Stimulated activated CD4-positive, alpha-beta T cell treated with anti-CD3 and anti-CD28 coated beads, Interleukin-4, amount 100 ng/mL, for 24 hours (primary cell): ENCODE measurements at places on chromosomes 3 and 15.

- DNase-seq: no peak
Observed at GRCh38 chr3:141431411-141432378, 55.1 kb upstream of the RASA2 start.

DNA sequence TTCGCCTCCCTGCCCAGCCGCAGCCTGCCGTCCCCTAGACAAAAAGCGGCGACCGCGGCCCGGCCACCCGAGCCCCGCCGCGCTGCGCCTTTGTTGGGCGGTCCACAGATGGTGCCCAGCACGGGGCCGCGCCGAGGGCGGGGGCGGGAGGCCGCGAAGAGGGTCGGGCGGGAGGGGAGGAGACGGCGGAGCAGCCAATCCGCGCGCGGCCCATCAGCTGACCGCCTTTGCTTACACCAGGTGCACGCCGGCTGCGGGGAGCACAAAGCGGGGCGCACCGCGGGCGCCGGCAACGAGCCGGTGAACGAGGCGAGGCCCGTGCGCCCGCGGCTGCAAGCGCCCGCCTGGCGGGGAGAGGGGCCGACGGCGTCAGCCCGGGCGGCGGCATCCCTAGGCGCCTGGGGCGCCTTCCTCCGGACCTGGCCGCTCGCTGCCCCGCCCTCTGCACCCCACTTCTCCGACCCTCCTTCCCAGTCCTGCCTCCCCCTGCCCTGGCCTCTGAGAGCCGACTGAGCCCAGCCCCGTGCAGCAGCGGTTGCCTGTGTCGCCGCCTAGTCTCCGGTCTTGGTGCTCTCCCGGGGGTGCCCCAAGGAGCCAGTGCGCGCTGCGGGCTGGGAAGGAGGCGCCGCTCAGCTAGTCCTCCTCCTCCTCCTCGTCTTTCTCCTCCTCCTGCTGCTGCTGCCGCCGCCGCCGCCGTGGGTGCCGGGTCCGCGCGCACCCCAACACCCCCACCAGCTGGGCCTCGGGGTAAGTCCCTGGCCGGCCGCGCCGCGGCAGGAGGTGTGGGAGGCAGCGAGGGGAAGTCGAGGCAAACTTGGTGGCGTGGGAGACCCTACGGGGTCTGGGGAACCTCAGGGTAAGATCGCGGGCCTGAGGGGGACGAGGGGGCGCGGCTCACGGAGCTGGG, at the start of gene LRRN1:
Gene LRRN1, plus strand, starts transcription at position 259 of the 907 bp plus-strand sequence. CDS start 45,211 bp downstream, outside the sequence.
- DNase-seq: peak; percentile 10

GRCh38 chr15:43771816-43772215, 5.0 kb downstream of the ELL3 start:
- no peak for DNase-seq

DNA sequence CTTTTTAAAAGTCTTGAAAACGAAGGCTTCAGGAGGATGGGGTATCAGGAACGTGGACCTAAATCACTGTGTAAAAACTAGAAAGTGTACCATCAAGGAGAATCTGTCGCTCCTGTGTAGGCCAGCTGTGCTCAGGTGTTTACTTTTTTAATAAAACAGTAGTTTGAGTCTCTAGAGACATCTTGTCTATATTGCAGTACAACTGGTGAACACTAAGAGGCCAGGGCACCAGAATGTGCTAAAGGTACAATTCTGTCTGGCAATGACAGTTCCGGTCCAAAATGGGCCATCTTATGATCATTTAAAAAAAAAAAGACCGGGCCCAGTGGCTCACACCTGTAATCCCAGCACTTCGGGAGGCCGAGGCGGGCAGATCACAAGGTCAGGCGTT, 61.8 kb upstream of the MCF2L2 start:
- no peak for DNase-seq

DNA sequence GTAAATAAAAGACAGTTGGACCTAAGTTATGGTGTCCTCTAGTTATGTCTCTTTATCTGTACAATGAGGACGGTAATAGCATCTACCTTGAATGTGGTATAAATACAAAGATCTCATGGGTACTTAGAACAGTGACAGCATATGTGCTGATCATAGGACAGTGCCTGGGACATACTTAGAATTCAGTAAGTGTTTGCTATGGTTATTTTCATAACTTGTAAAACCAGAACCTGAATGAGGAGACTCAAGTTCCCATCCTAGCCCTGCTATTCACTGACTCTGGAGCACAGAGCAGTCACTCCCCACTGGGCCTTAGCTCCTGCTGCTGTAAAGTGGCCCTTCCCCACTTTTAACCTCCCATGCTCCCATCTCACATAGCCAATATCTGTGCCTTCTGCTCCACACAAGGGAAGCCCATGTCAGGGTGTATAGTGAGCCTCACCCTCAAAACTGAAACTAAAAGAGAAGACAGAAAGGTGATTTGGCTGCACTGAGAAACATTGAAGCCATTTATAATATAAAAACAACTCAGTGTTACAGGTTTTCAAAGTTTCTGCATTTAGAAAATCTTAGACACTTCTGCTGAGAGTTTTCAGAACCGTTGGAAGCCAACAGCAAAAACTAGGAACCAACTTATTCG, 225.4 kb upstream of the UBE2E2 start:
- DNase-seq: no peak

- no peak for DNase-seq
Observed at GRCh38 chr3:69930564-69930963, 69.0 kb upstream of the SAMMSON start.

GRCh38 chr3:64958199-64958843, 270.5 kb upstream of the ADAMTS9 start:
- no peak for DNase-seq

GRCh38 chr3:129599607-129600006, 6.9 kb downstream of the PLXND1 start:
- DNase-seq: no peak

DNA sequence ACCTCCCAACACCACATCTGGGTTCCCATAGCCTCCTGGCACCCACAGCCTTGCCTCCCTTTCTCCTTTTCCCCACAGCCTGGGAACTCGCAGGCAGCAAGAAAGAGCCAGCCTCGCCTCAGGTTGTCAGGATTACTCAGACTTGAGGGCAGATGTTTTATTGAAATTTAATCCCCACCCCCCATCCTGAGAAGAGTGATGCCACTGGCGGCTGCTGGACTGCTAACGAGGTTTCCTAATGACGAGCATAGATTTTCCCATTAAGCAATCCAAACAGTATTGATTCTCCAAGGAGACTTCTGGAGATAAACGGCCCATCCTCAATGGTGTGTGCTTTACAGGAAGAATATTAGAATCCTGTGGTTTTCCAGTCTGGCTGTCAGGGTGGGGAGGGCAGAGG, 13.7 kb downstream of the SHF start:
- DNase-seq: no peak

GRCh38 chr3:148759430-148759829, 61.7 kb downstream of the AGTR1 start:
- no peak for DNase-seq

DNA sequence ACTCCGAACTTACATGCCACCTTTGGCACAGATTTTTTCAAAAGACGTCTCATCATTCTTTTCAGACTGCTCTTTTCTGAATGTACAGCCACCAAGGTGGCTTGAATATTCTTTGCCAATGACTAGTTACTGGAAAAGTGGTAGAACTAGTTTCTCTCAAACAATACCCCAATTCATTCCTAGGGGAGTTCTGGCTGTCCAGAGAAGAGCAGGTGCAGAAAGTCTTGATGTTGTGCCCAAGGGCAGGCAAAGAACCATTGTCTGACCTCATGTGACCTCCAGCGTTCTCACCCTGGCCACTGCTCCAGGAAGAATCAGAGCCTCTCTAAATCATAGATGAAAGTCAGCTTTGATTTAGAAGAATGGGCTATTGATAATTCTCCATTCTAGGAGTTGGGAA, 5.5 kb downstream of the LMOD3 start:
- no peak for DNase-seq

DNA sequence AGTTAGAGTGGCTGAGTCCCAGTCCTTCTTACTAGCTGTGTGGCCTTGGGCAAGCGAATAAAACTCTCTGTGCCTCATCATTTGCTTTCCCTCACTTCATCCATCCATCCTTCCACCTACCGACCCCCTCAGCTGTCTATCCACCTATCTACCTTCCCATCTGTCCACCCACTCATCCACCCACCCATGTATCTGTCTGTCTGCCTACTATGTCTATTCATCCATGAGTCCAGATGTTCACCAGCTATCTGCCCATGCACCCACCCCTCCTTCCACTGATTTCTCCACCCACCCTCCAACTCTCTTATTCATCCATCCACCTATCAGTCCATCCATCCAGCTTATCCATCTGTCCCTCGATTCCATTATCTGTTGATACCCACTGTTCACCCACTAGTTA, 60.4 kb upstream of the ATP2B2 start:
- no peak for DNase-seq

- DNase-seq: no peak
Observed at GRCh38 chr3:40649346-40649745, 124.6 kb downstream of the ZNF621 start.

DNA sequence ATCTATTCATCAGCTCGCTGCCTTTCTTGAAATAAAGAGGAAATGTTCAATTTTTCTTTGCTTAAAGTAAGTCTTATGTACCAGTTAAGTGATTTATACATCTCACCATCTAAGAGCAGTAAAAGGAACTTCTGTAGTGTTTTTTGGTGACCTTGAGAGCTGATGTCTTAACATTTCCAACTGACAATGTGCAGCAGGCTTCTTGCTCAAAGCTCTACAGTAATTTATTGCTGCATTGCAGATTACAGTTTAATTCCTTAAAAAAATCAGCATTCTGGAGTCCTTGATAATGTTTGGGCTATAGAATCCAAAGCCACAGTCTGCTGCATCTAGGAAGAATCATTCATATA, 61.6 kb downstream of the DIPK2A start:
- no peak for DNase-seq

DNA sequence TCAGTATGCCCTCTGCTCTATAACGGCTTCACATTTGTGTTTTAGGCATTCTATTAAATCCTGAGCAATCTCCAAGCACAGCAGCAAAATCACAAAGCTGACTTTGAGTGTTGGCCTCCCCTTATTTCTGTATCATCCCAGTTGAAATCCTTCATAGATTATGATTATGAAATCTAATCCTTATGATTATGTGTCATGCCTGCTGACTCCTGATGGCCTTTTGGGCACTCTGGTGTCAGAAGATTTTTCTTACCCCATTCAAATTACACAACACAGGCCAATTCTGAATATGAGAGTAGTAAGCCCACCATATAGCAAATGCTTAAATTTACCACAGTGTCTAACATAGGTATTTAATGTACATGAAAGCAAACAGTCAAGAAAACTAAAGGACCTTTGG, 34.3 kb downstream of the CDV3 start:
- DNase-seq: no peak

DNA sequence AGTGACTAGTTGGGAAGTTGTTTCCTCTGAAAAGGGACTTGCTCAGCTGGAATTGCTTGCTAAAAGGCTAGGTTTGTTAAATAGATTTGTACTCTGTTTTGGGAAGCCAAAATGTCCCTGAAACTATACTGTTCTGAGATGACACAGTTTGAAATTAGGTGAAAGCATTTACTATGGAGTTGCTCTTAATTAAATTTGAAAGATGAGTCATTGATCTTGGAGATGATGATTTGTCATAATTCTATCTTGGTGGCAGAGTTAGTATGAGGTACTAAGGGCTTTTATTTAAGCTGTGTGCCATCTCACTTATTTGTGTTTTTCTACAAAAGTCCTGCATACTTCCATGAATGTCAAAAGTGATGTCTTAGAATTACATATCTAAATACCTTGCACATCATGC, 320.9 kb downstream of the PTPRG start:
- no peak for DNase-seq

DNA sequence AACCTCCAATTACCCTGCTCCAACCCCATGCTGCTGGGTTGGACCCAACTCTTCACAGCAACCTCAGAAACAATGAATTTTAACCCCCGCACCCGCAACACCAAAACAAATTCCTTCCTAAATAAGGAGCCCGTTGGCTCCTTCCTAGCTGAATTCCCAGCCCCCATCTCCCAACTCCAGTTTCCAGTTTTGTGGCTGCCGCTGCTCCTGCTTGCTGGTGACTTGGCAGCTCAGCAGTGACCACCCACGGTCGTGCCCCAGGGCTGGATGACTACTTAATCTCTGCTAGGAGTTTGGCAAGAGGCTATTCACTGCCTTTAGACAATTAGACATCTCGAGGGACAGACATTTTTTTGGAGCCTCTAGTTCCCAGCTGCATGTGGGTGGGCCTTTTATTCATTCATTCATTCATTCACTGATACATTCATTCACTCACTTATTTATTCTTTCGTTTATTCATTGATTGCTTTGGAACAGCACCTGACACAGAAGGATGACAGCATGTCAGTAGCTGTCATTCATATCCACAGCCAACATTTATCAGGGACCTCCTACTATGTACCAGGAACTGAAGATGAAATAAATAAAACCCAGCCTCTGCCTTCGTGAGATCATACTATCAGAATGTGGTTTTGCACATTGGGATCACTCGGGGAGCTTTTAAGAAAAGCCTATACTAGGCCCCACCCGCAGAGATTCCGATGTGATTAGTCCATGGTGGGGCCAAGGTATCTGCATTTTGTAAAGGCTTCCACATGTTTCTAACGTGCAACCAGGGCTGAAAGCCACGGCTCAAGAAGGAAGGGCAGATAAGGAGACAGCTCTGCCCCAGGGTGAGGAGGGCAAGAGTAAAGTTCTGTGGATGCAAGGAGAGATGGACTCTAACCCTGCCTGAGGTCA, 256.5 kb downstream of the SHQ1 start:
- DNase-seq: no peak

DNA sequence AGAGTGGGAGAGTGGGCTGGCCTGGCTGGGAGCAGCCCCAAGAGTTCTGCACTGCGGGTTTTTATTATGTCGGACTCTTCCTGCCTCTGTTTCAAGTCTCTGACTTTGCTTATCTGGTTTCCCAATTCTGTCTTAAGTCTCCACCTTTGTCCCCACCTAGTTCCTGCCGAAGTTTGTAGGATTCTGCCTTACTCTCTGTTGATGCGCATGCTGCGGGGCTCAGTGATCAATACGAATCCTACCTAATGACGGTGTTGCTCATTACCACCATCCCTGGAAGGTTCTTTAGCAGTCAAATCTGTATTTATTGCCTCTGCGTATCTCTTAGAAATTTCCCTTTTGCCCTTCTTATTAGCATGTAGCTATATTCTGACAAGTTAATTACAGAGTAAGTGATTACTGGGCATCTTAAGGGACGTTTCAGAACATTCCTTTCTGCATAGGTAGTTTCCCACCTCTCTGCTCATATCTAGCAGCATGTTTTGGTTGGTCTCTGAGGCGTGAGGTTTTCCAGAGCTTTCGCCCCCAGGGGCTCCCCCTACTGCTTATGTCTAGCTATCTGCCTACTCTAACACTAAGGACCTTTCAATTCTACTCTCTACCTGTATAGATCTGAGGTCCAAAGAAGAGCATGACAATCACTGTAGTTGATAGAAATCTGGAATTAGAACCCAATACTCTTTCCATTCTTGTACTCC, 236.0 kb upstream of the EIF1B start:
- no peak for DNase-seq

- DNase-seq: no peak
Observed at GRCh38 chr3:187125319-187126031, 13.8 kb downstream of the RPL39L start.

GRCh38 chr3:34183114-34183513, 384.7 kb downstream of the PDCD6IP start:
- DNase-seq: no peak
